ENCODE measurements at places on chromosomes 1 and 21.

DNA sequence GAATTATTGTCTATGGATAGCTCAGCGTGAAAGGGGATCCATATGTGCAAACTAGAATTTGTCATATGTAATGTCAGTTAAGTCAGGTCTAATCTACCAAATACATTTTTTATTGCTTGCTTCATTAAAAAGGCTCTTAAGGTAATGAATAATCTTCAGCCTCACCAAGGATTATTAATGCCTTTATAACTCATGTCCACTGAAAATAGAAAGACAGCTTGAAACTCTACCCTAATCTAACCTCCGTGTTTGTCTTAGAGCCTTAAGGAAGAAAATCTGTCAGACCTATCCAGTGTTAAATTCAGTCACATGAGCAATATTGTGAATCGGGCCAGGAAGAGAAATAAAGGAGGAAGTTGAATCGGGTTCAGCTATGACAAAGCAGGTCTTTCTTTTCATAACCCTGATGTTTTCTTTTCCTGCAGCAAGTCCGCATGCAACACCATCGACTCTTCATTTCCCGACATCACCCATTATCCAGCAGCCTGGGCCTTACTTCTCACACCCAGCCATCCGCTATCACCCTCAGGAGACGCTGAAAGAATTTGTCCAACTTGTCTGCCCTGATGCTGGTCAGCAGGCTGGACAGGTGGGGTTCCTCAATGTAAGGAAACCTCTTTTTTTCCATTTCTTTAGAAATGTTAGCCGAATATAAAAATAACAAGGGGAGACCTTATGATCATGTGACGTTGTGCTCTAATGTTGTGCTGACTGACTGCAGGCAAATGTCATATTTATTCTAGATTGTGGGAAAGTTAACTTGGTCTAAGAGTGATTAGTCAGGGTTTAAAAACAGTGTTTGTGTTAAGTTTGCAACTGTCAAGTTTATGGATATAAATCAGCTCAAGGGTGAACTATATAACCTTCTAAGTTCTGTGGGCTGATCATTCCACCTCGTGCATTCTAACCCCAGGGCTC, 321.0 kb downstream of the TM2D1 start:
- no peak for DNase-seq

DNA sequence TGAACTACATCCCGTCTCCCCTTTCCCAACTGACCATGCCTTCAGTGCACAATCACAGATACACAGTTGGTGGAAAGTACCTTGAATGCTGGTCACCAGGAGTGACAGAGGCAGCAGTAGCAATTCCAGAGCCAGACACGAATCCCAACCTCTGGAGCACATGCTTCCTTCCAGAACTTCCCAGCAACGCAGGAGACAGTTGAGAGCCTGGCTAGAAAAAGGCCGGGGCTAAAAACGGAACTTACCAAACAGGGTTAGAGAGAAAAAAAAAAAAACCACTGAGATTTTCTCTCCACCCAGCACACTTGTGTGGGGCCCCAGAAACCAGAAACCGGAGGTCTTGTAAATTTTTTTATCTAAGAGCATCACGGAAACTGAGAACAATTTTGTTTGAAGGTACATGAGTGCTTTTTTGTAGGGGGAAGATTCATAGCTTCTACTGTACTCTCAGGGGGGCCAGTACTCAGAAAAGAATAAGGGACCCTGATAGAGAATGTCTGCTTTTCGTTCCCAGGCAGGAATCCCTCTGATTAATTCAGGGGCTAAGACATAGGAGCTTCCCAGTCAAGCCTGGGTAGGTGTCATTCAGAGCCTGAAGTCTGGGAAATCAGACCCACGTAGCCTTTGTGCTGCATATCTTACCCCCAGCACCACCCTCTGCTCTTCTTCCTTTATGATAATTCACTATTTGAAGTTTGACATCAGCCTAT, at the start of gene CD48:
TSS of gene CD48 (minus strand) at position 221 of the 710 bp plus-strand sequence. CDS start at position 162, 59 bp downstream.
- DNase-seq: no peak

DNA sequence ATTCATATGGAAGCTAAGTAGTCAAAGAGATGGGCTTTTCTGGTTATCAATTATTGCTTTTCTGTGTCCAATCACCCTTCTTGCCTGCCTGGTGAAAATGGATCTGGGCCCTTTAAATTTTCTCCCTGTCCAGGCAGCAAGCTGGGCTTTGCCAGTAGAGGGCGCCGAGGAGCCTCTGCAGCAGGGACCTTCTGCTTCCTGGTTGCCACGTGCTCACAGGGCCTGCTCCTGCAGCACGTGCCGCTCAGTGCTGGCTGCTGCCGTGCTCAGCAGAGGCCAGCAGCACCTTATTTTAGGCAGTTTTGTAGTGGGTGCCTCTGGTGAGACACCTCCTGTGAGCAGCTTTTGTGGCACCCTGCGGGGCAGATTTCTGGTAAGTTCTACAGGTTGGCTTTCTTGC, 4.0 kb downstream of the ACTL8 start:
- DNase-seq: no peak

GRCh38 chr1:93078638-93078985, 471 bp upstream of the MTF2 start:
- no peak for DNase-seq

GRCh38 chr1:39105841-39106765, 80.0 kb downstream of the NDUFS5 start:
- DNase-seq: no peak

DNA sequence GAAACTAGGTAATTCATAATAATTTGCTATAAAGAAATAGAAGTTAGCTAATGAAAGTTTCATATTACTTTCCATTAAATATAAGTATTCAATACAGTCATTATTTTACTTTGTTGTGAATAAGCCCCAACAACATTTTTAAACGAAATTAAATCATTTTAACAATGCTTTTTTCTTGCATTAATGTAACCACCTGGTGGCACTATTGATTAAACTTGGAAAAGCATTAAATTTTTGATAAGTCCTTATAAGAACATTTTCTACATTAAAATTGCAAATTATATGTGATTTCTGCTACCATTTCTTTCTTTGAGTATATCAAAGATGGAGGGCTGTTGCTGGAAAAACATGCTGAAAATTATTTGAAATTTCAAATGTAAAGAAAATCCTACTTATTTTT, 918.8 kb upstream of the TMPRSS15 start:
- DNase-seq: no peak

DNA sequence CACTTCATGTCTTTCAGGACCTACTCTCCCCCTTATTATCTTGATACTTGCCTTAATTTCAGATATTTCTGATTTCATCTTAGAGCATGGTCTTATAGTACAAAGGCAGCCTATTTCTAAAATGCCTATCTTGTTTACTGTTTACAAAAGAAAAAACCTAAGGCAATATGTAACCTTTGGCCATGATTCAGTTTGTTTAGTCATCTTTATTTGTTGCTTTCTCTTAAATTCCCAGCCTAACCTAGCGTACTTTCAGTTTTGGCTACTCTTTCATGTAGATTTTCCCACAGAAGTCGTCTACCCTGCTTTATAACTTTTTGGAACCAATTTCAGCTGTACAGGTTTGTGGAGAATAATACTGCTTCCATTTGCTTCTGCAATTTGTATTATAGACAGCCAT, 81.8 kb downstream of the KIF1B start:
- no peak for DNase-seq

DNA sequence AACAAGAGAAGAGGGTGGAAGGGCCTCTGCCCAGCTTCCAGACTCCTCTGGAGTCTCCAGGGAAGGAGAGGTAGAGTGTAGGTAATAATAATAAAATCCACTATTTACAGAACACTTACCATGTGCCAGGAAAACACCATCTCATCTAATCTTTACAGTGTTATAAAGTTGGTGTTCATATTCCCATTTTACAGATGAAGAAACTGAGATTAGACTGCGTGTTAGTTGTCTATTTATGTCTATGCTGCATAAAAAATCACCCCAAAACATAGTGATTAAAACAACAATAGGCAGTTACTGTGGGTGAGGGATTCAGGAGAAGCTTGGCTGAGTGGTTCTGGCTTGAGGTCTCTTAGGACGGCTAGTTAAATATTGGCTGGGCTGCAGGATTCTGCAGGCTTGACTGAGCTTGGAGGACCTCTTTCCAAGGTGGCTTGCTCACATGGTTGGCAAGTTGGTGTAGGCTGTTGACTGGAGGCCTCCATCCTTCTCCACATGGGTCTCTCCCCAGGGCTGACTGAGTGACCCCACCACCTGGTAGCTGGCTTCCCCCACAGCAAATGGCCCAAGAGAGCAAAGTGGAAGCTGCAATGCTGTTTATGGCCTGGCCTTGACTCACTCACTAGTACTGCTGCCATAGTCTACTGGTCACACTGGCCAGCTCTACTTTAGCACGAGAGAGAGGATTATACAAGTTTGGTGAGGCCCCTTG, 6.5 kb upstream of the ALX3 start:
- DNase-seq: no peak
